Stimulated activated CD4-positive, alpha-beta T cell treated with anti-CD3 and anti-CD28 coated beads, Interleukin-15, amount 100 ng/mL, for 1 hour (primary cell): ENCODE measurements at places on chromosomes 5 and 9.

GRCh38 chr5:150642567-150642927 lies 2.1 kb downstream of the SYNPO start:
- no peak for DNase-seq

DNA sequence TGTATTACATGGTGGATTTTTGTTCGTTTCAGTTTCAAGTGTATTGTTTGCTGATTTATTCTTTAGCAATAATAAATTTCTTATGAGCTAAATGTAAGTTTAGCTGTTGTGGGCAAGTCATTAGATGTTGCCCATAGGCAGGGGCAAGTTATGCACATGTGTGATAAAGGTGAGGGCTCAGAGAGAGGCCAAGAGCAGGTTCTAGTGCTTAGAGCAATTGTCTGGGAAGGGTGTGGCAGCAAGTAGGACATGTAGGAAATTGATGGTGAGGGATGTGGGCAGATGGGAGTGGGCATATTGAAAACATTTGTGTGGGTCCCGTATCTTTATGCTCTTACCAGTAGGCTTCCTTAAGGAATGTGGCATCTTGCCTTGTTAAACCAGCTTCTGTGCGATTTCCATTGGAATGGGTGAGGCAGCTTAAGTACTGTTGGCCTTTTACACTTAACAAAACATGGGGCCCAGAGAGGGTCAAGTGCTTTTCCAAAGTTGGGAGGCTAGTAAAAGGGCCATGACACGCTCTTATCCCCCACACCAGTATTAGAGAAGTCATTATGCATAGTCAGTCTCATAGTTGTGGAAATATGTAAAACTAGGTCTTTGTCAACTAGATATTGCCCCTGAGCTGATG lies 60.6 kb downstream of the KDM4C start:
- no peak for DNase-seq

DNA sequence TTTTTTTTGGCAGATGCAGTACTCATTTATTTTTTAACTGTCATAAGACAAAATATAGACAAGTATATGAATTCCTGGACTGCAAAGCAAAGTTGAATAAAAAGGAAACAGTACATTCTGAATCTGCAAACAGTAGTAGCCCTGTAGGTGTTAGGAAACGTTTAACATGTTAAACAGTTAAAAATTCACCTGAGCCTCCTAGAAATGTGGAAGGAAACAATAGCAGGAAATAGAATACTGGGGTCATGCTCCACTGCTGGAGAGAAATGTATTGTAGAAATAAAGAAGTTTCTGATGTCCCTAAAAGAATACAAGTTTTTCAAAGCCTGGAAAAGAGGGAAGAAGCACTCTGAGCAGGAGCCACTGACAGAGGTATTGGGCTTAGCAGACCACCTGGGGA lies 866.0 kb downstream of the PTPRD start:
- DNase-seq, result no peak

- no peak for DNase-seq
These were observed 64.0 kb downstream of the OTULIN start for GRCh38 chr5:14728459-14728938.

- DNase-seq, result no peak
These were observed 16.3 kb upstream of the SPINK4 start for GRCh38 chr9:33223696-33224095.

DNA sequence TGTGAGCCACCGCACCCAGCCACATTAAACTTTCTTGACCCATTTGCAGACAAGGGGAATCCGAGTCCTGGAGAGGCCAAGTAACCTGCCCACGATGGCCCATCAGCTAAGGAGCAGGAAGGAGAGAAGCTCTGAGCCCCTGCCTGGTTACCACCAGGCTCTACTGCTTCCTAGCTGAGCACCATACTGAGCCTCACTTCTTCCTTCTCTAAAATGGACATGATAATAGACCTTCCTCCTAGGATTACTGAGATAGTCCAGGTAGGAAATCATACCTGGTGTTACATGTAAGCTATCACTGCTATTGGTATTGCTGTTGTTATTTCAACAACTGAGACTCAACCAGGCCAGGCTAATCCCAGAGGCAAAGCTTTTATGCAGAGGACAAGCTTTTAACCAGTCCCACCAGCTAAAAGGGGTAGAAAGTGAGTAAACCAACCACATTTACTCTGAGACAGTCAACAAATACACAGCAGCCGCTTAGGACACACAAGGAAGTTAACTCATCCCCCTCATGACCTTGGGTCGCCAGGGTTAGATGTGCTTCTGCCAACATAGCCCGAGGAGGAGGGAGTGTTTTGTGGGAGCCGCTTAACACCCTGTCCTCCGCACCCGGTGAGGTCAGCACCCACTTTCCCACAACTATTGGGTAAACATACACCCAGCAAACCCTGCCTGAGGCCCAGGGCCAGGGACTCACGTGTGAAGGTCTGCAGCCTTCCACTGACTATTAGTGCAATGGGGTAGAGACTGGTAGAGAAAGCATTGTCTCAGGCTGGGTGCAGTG lies 20.6 kb upstream of the PTGES start:
- no peak for DNase-seq

- DNase-seq, result no peak
These were observed 44.2 kb downstream of the NLN start for GRCh38 chr5:65766175-65766574.

DNA sequence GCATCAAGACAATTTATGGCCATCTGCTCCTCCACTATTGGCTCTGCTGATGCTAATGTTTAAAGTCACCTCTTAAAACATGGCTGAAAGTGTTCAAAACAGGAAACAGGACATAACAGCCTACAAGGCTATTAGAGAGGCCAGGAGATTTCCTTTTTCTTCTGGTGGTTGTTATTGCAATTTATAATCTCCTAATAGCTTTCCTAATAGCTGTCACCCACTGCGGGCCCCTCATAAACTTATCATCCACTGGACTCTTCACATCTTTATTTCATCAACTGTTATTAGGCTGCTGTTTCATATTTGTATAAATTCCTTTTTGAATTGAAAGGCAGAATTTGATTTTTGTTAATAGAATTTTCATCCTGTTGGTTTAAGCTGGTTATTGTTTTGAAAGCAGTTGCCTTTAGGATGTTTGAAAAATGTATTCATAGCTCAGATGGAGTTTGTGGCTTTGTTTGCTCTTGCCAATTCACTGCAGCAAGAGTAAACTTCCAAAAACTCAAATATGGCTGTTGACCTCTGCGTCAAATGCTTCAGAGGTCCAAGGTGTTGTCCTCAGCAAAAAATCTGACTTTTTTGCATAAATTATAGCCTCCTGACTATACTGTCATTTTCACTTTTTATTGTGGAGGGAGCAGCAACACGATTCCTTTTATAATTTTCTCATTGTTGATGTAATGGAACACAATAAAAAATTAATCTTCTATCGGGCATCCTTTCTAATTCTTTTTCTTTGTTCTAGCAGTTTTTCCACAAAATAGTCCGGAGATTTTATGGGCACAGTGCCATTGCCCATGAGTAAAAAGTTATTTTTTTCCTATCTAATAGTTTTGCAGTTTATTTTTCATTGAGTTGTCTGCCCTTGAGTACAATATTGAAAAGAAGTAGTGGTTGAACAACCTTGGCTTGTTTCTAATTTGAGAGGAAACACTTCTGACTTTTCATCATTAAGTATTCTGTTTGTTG lies 69.3 kb downstream of the MAT2B start:
- DNase-seq, result no peak

GRCh38 chr9:32431940-32432555 lies 47.6 kb downstream of the ACO1 start:
- DNase-seq, result no peak

DNA sequence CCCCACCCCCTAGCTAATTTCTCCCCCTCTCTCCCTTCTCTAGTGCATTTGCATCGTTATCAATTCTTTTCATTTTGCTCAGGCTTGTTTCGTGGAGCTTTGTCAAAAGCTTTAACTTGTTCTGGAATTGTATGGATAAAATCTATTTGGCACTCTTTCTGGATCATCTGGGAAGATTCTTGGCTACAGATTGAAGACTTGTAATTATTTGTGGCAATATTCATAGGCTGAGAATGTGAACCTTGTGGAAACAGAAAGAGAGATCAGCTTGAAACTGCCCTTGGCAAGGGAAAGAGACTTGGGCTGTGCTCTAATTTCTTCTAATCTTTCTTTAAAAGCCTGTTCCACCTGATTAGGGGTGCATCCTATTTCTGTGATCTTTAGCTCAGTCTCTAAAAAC lies 340.6 kb upstream of the DAB2 start:
- DNase-seq, result no peak

DNA sequence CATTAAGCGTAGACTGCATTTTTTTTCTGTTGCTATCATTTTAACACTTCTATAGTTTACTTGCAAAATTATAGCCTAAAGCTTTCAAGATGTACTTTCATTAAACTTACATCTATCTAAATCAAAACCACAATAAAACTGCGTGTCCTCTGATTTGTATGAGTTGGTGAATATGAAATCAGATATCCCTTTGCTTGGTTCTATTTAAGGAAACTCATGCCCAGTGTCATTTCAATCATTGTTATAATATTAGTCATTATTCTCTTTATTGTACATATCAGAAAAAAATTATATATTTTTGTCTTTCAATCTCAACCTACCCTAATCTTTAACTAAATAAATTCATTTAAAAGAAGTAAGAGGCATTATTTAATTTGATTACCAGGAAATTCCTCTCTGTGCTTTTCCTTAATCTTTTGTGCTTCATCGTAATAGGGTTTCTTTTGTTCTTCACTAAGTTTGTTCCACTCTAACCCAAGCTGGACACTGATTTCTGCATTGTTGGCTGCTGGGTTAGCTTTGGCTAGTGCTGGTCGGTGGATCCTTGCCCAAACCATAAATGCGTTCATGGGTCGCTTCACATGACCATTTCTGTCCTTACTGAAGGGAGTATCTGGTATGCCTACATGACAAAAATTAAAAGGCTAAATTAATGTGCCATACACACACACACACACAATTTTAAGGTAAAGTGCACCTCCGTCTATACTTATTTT lies 3.8 kb downstream of the SOX30 start:
- no peak for DNase-seq

GRCh38 chr9:123997665-123998277 lies 13.8 kb upstream of the LHX2 start:
- DNase-seq, result no peak

DNA sequence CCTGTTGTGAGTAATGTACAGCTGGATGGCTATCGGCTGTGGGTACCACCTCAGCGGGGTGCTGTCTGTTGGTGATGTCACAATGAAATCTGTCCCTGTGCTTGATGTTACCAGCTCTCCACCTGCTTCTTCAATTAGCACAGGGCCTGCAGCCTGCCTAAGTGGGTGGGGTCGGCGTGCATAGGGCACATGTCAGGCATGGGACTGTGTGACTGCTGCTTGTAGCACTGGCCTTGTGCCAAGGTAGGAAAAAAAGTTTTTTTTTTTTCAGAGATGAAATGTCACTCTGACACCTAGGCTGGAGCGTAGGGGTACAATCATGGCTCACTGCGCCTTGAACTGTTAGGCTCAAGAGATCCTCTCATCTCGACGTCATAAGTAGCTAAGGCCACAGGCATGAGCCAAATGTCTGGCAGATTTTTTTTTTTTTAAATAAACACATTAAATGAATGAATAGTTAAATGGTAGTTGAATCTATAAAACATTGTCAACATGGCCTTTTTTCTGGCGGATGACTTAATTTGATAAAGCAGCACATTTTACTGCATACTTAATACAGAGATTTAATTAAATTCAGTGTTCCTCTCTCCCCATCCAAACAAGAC lies 222.5 kb downstream of the NXNL2 start:
- DNase-seq, result no peak

DNA sequence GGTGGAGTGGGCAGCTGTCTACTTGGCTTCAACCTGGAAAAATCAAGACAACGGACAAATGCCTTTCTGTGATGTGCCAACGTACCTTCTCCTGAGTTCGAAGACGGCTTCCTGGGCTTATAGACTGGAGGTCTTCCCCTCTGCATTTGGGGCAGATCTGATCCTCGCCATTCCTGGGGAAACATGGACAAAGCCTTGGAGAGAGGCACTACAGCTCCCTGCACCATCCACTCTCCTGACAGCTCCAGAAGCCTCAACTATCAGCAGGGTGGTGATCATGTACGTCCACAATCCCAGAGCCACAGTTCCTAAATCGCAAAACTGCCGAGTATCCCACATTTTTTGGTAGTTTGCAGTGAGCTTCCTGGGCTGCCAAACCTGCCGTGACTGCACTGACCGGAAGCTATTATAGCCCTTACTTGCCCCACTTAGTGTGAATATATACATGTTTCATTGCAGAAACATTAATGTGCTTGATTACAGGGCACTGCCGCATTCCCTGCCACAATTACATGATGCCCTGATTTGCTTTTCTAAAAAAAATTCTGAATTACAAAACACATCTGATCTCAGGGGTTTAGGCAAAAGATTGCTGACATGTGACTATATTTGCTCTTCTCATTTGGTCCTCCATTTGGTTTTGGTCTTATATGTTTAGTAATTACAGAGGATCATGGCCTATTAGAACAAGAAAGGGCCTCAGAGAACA lies 2.8 kb downstream of the TRAF1 start:
- no peak for DNase-seq

DNA sequence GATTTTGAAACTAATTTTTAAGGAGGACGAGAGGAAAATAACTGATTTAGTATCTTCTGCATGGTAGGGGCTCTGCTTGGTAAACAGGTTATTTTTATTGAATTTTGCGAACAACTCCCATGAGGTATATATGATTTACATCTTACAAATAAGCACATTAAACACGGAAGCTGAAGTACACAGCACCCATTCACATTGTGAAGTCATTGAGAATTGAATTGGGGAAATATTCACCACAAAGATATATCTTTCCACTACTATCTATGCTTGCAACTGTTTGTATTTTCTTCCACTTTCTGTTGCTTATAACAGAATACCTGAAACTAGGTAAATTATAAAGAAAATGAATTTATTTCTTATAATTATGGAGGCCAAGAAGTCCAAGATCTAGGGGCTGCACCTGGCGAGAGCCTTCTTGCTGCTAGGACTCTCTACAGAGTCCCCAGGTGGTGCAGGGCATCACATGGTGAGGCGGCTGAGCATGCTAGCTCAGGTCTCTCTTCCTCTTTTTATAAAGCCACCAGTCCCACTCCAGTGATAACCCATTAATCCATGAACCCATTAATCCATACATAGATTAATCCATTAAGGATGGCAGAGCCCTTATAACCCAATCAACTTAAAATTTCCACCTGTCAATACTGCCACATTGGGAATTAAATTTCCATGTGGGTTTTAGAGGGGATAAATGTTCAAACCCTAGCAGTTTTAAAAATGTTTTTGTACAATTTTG lies 79.0 kb upstream of the ZNF608 start:
- DNase-seq, result no peak

- no peak for DNase-seq
These were observed 721.0 kb downstream of the NR2F1-AS1 start for GRCh38 chr5:92860061-92860460.

- DNase-seq, result no peak
These were observed 22.3 kb downstream of the NTNG2 start for GRCh38 chr9:132184124-132184523.
